ENCODE measurements at places on chromosomes 11 and 22.

DNA sequence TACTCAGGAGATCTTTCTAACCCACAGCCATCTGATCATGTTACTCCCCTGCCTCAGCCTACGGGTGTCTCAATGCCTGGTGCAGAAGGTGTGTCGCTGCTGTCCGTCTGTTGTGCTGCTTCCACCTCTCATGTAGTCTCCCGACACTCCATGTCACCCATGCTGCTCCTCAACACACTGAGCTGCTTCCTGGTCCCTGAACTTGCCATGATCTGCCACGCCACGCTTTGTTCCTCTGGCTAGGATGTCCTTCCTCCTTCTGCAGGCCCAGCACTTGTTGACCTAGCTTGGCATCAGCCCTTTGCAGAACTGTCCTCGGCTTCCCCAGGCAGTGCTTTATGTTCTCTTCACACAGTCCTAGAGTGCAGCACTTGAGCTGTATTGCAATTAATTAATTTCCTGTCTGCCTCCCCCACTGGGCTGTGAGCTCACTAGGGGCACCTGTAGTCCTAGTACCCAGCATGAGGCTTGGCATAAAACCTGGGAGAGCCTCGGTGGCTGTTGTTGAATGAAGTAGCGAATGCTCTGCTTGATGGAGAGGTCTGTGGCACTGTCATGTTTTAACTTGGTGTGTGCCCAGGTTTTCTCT lies 9.5 kb downstream of the GTPBP1 start:
- no peak for DNase-seq

- DNase-seq, result peak; percentile 35
Measured at GRCh38 chr11:86486261-86487030, 111.8 kb downstream of the CCDC81 start.

GRCh38 chr11:2800655-2801531 lies 84.7 kb downstream of the CDKN1C start:
- no peak for DNase-seq

- no peak for DNase-seq
Measured at GRCh38 chr11:119210050-119210449, 3.9 kb downstream of the CBL start.

DNA sequence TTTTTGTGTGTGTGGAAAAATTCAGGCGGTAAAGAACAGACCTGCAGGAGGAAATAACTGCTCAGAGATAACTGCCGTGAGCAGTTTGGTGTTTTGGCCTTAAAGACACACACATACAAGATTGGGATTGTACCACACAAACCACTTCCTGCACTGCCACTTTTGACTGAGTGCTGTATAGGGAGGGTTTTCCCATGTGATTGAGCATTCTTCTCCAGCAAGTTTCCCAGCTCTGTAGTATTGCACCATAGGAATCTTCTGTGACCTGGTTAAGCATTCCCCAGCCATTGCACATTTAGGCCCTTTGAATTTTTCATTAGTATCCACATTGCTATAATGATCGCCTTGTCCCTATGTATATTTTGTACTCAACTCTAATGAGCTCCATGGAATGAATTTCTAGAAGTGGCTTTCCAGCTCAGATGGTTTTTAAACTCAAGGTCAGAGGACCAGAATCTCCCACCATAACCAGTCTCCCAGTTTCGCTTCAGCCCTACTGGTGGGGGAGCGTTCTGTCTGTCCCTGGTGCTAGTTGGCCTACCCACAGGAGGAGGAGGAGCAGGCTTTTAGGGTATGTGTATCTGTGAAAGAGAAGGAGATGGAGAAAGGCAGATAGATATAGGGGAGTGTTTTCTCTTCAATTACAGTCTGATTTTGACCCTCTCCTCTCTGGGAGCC lies 9.3 kb downstream of the CD82 start:
- DNase-seq, result peak; percentile 93

DNA sequence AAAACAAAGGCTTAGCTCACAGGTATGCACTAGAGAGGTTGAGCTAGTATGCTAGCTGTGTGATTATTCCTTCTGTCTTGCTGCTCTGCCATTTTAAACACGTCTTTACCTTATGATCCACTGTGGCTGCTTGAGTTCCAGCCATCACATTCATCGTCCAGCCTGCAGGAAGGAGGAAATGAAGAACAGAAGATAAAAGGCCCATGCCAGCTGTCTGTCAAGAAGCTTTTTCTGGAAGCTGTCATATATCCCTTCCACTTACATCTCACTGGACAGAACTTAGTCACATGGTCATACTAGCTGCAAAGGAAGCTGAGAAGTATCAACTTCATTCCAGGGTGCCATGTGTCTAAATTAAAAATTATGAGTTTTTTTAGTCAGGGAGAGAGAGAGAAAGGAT lies 9.5 kb downstream of the PRDX5 start:
- DNase-seq, result no peak

DNA sequence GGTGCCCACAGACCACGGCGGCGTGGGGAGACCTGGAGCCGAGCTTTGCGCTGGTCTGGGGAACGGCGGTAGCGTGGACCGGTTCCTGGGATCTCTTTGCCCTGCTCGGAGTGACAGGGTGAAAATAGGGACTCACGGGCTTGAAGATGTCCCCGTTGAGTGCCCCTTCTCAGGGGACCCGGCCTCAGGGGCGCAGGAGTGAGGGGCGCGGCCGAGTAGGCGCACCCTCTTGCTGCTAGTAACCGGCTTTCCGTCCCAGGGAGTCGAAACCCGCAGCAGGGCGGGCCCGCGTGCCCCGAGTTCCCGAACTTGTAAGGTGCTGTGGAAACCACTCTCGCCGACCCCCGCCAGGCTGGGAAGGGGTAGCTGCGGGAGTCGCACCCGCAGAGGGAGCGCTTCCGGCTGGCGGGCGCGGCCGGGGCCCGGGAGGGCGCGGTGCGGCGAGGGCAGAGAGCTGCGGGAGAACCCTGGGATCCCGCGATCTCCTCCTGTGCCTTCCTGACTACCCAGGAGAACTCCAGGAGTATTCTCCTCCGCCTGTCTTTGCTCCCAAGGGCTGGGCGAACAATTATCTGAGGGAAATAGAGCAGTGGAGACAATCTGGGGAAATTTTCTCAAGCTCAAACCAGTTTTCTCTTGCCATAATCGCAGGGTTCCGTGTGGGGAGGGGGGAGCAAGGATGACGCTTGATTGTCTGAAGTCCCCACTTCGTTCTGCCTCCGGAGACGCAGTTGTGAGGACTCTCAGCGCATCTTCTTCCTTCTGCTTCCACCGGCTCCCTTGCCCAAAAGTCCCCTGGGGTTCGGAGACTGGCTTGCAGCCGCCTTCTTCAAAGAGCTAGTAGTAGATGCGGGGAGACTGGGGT lies 666 bp downstream of the NELL1 start:
- no peak for DNase-seq

GRCh38 chr11:7796842-7797241 lies at the start of gene OR5P2:
OR5P2 (minus strand) TSS chr11:7796942; CDS start chr11:7796942, 0 bp downstream.
- no peak for DNase-seq

DNA sequence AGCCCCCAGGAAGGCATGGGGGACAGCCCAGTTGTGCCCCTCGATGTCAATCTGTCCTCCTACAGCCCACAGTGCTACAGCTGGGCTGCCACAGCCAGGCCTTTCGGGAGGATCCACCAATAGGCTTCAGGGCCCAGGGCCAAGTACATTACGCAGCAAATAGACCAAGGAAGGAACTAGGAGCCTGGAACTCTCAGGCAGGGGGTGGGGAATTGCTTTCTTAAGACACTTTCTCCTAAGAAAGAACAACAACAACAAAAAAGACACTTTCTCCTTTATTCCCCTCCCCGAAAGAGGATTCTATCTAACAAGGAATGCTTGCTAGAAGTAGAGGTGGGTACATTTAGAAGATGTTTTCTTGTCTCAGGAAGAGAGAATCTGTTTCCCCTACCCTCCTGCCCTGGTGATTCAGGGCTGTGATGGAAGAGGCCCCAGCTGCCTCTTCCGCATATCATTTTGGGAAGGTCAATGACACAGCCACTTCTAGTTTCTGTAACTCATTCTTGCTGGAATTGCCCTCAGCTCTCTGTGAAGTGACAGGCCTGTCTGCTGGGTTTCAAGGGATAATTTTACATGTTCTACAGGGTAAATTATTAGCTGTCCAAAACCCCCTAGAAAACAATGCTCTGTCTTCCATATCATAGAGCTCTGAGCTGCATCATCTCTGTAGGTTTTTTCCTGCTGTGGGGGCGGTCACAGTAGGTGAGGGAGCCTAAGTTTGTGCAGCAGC lies 6.0 kb upstream of the MALAT1 start:
- peak; percentile 82 for DNase-seq

- DNase-seq, result peak; percentile 59
Measured at GRCh38 chr11:11620921-11621572, 758 bp downstream of the GALNT18 start.

DNA sequence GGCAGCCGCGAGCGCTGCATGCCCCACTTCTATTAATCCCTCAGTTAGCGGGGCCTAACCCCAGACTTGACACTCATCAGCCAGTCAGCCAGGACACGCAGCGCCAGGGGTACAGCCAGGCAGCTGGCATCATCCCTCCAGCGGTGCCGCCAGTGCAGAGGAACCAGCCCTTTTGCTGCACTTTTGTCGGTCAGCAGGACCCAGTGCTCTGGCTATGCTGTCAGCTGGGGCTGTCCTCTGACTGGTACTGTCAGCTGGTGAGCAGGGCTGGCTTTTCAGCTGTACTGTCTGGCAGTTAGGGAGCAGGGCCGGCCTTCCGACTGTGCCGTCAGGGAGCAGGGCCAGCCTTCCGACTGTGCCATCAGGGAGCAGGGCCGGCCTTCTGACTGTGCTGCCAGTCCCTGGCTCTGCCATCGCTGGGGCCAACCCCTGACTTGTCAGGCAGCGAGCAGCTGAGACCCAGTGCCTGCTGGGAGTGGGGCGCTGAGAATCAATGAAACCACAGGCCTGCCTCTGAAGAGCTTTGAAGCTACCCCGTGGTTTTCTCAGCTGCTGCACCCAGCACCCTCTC lies 115.4 kb downstream of the KIAA1671 start:
- no peak for DNase-seq

DNA sequence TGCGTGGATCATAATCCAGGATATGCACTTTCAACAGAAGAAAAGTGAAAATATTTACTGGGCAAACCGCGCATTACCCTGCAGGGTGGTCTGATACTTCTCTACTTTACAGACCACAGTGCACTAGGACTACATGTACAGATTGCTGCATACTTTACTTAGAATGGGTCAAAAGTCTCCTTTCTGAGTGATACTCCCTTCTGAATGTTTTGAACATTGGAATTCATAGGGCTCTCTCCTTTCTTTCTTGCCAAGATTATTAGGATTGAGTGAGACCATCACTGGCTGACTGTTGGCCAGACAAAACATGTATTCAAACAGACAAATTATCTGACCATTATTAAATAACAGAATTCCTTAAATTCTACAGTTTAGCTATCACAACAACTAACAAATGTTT lies 6.6 kb upstream of the FIBIN start:
- no peak for DNase-seq

GRCh38 chr11:27721264-27722116 lies 21.2 kb upstream of the BDNF start:
- no peak for DNase-seq

GRCh38 chr11:27471589-27472397 lies 797 bp downstream of the LGR4 start:
- peak; percentile 43 for DNase-seq

DNA sequence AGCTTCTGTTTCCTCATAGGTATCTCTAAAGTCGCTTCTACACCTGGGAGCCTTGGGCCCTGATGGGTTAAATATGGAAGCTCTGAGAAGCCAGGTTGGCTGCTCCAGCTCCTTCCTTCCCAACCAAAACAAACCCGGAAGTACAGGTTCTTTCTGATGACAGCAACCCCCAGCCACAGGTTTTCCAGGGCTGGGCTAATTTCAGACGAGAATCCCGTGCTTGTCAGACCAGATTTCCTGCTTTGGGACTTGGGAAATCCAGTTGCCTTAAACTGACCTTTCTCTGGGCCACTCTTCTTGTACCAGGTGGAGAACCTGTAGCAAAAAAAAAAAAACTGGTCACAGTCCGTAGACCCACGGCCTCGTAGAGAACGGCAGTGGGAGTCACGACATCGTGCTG lies 51.9 kb downstream of the RBX1 start:
- no peak for DNase-seq

DNA sequence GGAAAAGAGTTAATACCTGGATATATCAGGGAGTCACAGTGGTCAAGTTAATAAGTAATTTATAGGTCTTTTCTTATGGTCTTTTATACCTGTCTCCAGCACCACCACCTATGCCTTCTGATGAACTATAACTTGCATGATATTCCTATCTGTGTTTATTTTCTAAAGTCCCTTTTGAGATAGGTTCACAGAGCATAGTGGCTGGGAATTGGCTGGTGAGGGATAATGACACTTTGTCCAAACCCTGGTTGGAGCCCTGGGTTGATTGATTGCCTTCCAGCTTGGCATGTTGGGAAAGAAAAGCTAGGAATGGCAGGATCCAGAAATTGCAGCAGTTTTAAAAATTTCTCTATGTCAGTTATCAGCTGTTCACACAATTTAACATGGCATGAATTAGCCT lies 23.2 kb downstream of the HIPK3 start:
- DNase-seq, result no peak

- DNase-seq, result peak; percentile 52
Measured at GRCh38 chr11:106961518-106961917, 56.8 kb downstream of the GUCY1A2 start.

- no peak for DNase-seq
Measured at GRCh38 chr22:47189056-47189916, 426.8 kb downstream of the TBC1D22A start.

DNA sequence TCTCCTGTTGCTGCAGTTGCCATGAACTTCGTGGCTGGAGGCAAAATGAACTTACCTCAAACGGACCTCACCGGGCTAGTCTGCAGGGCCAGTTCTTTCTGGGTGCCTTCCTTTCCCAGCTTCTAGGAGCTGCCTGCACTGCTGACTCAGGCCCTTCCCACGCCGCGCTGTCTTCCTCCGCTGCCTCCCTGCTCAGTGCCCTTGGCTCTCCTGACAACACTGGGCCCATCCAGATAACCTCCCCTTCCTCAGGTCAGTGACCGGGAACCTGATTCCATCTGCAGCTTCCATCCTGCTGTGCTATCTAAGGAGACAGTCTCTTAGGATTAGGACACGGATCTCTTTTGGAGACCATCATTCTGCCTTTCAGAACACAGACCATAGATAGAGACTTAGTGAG lies 19.3 kb downstream of the MOB2 start:
- DNase-seq, result no peak

GRCh38 chr11:2116680-2117079 lies 22.5 kb downstream of the IGF2 start:
- DNase-seq, result no peak

DNA sequence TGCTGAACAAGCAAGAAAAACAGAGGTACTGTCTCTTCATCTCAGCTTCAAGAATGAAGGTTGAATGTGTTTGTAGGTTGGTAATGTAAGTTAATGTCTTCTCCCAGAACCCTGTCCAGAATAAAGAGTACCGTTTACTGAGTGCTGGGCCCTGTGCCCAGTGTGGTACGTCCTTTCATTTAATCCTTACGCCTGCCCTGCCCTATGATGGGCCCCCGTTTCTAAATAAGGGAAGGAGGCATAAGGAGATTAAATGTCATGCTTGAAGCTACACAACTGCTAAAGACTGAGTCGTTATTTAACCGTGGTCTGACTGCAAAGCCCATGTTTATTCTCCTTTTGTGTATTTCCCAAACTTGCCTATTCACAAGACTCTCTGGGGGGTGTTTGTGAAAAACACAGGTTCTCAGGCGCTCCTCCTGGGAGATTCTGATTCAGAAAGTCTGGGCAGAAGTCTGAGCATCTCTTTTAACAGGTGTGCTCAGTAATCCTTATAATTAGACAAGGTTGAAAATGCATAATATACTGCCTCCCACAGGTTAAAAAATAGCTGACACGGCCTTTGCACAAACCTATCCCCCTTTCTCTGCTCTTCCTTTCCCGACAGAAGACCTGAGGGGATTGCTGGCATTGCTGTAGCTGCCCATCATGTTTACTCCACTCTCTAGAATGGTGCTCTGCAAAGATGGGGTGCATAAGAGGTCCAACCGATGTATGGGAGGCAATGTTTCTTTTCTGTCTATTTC lies 56.3 kb upstream of the ZBTB44 start:
- no peak for DNase-seq
